WTC11 (cell line): ENCODE measurements at places on chromosomes 7 and 10.
A peak's percentile ranks its signal among the peaks of the same experiment; 100 is the strongest.

GRCh38 chr10:49627644-49628247, 13.9 kb downstream of the CHAT start:
- H3K4me1 ChIP-seq: no peaks in the 10 kb centered on the region
- no peak overlapping the region for H3K4me3 ChIP-seq
- H3K27ac ChIP-seq: no peak overlapping the region
- peaks cover 7% of the 10 kb centered on the region for H3K27me3 ChIP-seq
- H3K36me3 ChIP-seq: no peaks in the 10 kb centered on the region

DNA sequence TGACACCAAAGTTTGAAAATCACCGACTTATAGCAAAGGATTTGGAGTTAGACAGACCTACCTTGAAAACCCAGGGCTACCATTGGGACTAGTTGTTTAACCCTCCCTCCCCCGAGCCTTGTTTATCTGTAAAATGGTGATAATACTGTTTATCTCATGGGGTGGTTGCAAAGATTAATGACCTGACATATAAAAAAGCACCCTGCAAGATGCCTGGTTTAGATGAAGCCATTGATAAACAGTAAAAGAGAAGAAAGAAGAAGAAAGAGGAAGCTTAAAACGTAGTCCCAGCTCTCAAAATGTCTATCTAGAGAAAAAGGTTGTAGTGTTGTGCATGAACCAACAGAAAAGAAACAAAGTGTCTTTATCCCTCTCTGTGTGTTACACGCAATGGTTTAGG, 145.7 kb downstream of the FGFR2 start:
- H3K4me1 ChIP-seq: no peaks in the 10 kb centered on the region
- no peak overlapping the region for H3K27ac ChIP-seq
- H3K36me3 ChIP-seq: no peaks in the 10 kb centered on the region
- H3K4me3 ChIP-seq: no peak overlapping the region

DNA sequence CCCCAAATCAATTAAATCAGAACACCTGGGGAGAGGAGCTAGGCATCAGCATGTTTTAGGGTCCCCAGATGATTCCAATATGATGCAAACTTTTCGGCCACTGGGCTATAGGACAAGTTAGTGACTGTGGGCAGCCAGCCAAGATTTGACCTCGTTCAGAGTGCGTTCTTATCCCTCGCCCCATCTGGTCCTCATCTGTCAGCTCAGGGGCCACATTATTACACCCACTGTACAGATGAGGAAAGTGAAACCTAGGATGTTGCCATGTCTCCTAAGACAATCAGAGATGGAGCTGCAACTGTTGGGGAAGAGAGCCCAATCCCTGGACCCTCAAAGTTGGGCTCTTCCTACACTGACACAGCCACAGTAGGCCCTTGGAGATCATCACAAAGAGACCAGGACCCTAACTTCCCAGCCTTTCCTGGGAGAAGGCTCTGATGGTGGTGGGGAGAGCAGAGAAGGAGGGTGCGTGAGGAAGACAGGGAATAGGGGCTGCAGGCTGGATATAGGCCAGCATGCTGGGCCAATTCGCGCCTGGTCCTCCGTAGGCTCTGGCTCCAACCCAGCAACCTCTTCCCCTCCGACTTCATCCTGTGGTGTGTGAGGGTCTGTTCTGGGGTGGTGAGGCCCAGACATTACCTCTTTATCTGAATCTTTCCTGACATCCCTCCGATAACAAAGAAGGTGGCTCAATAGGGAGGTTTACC, 109.4 kb upstream of the ZMIZ1 start:
- DNase-seq: no peak
- H3K36me3 ChIP-seq: no peaks in the 10 kb centered on the region
- peaks cover 28% of the 10 kb centered on the region for H3K4me1 ChIP-seq

DNA sequence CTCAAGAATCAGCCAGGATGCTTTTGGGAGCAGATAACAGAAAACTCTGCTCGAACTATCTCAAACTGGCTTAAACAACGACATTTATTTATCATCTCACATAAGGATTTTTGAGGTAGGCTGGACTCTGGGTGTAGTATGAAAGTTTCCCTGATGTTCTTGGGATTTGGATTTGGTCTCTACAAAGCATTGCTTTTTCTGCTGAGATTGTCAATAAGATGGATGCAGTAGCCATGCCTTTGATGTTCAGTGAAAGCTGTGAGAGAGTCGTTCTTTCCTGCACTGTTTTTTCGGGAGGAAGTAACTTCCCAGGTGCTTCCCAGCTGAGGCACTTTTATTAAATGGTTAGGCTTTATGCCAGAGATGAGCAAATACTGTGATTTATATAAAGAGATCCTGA, 181.1 kb downstream of the PRKG1 start:
- peak overlapping the region; percentile 82; the same call in 1 of the 2 replicates for H3K27ac ChIP-seq
- no peak for DNase-seq
- H3K27me3 ChIP-seq: no peaks in the 10 kb centered on the region
- H3K4me1 ChIP-seq: peaks cover 77% of the 10 kb centered on the region
- H3K4me3 ChIP-seq: no peak overlapping the region

DNA sequence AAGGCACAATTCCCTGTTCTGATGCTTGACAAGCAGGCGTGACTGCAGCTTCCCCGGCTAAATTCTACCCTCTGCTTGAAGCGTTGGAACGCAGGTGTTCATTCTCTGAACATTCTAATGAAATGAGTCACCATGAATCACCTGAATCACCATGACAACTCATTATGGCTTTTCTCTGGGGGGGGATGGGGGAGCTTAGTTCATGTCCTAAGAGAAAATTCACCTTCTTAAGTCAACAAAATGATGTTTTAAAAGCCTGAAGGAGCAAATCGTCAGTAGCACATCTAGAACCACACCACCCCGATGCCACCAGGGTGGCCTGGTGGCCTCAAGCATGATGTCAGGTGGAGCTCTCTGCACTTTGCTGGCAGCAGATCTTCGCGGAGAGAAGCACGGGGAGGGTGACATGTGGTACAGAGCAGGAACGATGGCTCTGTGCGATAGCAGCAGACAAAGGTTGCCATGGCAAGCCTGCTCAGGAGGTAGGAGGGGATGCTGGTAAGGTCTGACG, 33.7 kb downstream of the DDC start:
- no peak overlapping the region for H3K4me3 ChIP-seq
- DNase-seq: no peak
- peaks cover 28% of the 10 kb centered on the region for H3K4me1 ChIP-seq
- no peaks in the 10 kb centered on the region; the same call in 1 of the 2 replicates for H3K36me3 ChIP-seq
- H3K27ac ChIP-seq: no peak overlapping the region

DNA sequence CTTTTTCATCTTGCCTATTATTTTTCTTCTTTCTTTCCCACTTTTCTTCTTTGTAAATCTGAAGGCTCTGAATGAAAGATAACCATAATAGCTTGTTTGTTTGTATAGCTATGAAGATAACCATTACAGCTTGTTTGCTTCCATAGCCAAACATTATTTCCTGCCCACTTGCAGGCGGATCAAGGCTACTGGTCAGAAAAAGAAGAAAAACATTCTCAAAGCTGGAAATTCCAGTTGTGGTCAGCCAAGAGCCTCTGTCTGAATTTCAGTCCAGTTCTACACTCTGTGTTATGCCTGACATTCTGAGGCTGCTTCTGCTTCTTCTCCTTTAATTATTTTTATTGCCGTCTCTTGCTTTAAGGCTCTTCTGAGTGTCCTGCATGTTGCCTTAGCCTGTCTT, 48.9 kb downstream of the TMEM178B start:
- H3K4me1 ChIP-seq: peaks cover 54% of the 10 kb centered on the region
- H3K4me3 ChIP-seq: no peak overlapping the region
- no peak for DNase-seq
- no peak overlapping the region for H3K27ac ChIP-seq
- no peaks in the 10 kb centered on the region; the same call in 1 of the 2 replicates for H3K27me3 ChIP-seq

DNA sequence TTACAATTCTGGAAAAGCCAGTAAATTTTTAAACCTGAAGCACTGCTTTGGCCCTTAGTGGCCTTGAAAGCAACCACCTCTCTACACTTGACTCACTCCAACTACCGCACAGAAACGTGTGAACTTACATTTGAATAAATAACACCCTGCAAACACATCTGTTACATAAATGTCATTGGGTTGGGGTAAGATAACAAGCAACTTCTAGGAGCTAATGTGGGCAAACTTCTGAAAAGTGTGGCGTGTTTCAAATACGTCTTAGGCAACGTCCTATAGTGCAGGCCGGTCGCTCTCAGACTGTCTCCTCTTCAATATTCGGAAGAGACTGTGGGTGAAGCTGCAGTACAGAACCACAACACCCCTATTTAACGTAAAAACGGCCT, 474 bp downstream of the ORC5 start:
- H3K4me1 ChIP-seq: peaks cover 16% of the 10 kb centered on the region
- no peak for DNase-seq
- peaks cover 25% of the 10 kb centered on the region for H3K36me3 ChIP-seq
- peak overlapping the region; percentile 93 for H3K4me3 ChIP-seq
- H3K27ac ChIP-seq: peak overlapping the region; percentile 82

GRCh38 chr7:91367812-91368578, 103.8 kb downstream of the FZD1 start:
- peaks cover 21% of the 10 kb centered on the region for H3K4me1 ChIP-seq
- H3K4me3 ChIP-seq: no peak overlapping the region
- H3K36me3 ChIP-seq: no peaks in the 10 kb centered on the region
- DNase-seq: no peak

DNA sequence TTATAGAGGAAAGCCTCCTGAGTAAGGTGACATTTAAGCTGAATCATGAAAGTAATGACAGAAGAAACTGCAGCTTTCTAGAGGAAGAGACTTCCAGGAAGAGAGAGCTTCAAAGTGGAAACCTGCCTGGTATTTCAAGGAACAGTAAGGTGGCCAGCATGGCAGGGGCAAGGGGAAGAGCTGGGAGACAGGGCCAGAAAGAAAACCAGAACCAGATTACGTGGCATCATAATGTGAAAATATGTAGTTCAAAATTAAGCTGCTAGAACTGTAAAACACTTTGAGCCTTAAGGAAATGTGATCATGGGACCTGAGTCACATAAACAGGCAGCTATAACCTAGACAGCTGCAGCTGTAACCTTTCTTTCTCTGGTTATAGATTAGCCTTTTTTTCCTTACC, 238.0 kb upstream of the FOXK1 start:
- DNase-seq: no peak
- H3K4me1 ChIP-seq: no peaks in the 10 kb centered on the region
- H3K27ac ChIP-seq: no peak overlapping the region
- H3K4me3 ChIP-seq: no peak overlapping the region
- H3K36me3 ChIP-seq: peaks cover 24% of the 10 kb centered on the region
- peaks cover 2% of the 10 kb centered on the region for H3K27me3 ChIP-seq

- no peak overlapping the region for H3K4me3 ChIP-seq
- DNase-seq: no peak
- no peaks in the 10 kb centered on the region for H3K27me3 ChIP-seq
- H3K4me1 ChIP-seq: peaks cover 7% of the 10 kb centered on the region
Observed at GRCh38 chr10:132265890-132266496, 41.8 kb downstream of the STK32C start.

DNA sequence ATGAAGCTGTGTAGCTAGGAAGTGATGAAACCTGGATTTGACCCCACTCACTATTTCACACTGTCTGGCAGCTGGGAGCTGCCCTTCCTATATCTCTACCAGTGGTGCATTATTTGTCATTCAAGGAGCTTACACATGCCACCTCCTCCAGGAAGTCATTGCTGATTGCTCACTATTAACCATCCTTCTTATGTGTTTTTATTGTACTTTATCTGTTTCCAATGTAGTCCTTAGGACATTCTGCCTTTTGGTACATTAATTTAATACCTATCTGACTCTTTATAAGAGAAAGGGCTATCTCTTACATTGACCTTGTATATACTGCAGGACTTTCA, 31.0 kb downstream of the HHEX start:
- no peaks in the 10 kb centered on the region for H3K27me3 ChIP-seq
- H3K4me1 ChIP-seq: no peaks in the 10 kb centered on the region
- H3K36me3 ChIP-seq: no peaks in the 10 kb centered on the region
- no peak overlapping the region for H3K4me3 ChIP-seq
- DNase-seq: no peak

DNA sequence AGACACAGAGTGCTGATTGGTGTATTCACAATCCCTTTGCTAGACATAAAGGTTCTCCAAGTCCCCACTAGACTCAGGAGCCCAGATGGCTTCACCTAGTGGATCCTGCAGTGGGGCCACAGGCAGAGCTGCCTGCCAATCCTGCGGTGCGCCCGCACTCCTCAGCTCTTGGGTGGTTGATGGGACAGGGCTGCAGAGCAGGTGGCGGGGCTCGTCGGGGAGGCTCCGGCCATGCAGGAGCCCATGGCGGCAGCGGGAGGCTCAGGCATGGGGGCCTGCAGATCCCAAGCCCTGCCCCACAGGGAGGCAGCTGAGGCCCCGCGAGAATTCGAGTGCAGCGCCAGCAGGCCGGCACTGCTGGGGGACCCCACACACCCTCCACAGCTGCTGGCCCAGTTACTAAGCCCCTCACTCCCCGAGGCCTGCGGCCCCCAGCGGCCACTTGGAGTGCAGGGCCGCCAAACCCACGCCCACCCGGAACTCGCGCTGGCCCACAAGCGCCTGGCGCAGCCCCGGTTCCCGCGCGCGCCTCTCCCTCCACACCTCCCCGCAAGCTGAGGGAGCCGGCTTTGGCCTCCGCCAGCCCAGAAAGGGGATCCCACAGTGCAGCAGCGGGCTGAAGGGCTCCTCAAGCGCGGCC, 7.7 kb upstream of the BET1 start:
- no peak overlapping the region for H3K27ac ChIP-seq
- H3K27me3 ChIP-seq: peaks cover 6% of the 10 kb centered on the region; the same call in 1 of the 2 replicates
- no peak for DNase-seq

DNA sequence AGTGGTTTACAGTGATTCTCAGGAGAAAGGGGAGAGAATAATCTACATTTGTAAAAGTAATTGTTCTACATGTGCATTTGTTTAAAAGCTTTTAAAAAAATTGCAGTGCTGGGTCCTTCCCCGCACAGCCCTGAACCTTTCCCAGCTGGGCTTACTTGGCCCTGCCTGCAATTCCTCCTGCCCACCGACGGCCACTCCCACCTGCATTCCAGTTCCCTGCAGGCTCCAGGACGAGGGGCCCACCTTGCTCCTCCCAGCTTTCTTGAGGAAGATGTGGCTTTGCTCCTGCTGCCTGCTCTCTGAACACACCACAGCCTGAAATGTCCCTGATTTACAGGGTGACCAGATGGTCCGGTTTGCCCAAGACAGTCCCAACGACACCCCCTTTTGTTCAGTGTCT, 222.7 kb downstream of the PRPF18 start:
- H3K27me3 ChIP-seq: no peaks in the 10 kb centered on the region
- H3K4me1 ChIP-seq: peaks cover 39% of the 10 kb centered on the region
- peak; percentile 81 for DNase-seq
- H3K27ac ChIP-seq: peak overlapping the region; percentile 87

DNA sequence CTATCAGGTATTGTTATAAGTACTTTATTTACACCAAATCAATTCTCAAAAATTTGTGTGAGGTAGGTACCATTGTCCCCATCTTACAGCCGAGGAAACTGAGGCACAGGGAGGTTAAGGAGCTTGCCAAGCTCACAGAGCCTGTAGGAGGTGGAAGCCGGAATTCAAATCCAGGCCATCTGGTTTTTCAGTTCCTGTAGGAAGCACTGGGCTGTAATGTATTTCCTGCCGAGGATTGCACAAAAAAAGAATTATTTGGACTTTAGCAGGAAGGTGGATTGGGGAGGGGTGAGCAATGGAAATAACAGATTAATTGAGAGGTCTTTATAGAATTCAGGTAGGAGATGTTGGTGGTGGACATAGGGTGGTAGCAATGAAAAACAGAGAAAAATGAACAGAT, 315.3 kb upstream of the AUTS2 start:
- peaks cover 4% of the 10 kb centered on the region for H3K27me3 ChIP-seq
- DNase-seq: no peak
- peaks cover 2% of the 10 kb centered on the region; the same call in 1 of the 2 replicates for H3K36me3 ChIP-seq
- no peak overlapping the region for H3K27ac ChIP-seq
- H3K4me1 ChIP-seq: no peaks in the 10 kb centered on the region

- no peak overlapping the region for H3K4me3 ChIP-seq
- peaks cover 11% of the 10 kb centered on the region for H3K4me1 ChIP-seq
- H3K36me3 ChIP-seq: no peaks in the 10 kb centered on the region
Observed at GRCh38 chr10:113491967-113492565, 60.8 kb upstream of the HABP2 start.

- H3K27me3 ChIP-seq: no peaks in the 10 kb centered on the region
- H3K36me3 ChIP-seq: no peaks in the 10 kb centered on the region
- no peak overlapping the region for H3K27ac ChIP-seq
Observed at GRCh38 chr10:122117475-122117874, 128.5 kb downstream of the TACC2 start.
